ENCODE measurements at places on chromosomes 11 and 22.

DNA sequence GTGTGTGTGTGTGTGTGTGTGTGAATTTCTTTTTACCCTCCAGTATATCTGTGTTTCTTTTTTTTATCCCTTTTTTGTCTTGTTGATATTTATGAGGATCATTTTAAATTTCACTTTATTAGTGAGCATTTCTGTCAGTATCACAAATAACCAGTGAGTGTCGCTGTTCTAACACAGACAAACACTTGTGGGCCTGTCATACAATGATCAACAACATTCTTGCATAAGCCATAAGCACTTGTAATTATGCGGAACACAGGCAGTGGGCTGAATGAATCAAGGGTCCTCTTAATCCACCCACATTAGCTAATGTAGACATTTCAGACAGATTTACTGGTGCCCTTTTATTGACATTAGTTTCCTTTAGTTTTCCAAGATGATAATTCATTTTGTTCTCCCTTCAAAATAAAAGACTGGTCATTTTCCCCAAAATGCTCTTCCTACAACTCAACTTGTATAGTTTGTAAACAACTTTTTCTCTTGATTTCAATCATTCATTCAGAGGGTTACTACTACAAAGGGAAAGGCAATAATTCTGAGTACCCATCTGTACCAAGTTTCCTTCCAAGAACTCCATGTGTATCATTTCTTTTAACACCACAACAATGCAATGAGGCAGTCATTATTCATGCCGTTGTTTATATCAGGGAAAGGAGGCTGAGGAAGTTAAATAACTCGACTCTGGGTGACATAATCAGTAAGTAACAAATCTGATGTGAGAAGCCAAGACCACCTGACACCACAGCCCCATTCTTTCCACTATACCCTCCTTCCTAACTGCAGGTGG is 34.5 kb upstream of the ANO3 start:
- DNase-seq: peak; percentile 47

DNA sequence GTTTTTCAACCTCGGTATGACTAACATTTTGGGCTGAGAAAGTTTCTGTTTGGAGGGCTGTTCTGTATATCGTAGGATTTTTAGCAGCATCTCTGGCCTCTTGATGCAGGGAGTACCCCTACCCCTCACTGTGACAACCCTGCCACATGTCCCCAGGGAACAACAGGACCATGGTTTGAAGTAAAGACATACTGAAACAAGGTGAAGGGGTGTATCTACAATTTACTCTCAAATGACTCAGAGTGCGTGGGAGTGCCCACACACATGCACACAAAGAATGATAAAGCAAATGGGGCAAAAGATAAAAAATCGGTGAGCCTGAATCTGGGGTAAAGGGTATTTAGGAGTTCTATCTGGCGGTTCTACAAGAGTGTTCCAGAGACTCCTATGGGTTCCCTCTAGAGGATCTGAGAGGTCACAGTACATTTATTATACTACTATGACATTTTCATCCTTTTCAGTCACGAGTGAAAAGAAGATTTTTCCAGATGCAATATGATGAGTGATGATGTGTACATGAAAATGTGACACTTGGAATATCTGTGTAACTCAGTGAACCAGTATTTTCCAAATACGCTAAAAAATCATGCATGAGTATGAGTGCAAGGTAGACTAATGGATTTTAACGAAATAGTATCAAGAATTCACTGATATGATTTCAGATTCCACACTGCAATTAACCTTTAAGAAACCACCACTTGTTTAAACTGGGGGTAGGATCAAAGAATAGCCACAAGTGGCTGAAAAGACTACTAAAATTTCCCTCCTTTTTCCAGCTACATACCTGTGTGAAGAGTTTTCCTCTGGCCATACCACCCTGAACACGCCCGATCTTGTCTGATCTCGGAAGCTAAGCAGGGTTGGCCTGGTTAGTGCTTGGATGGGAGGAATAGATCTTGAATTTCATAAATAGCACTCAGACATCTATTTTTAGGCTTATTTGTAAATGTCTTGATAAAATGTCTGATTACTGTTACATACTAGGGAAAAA is 56.3 kb upstream of the YPEL1 start:
- no peak for DNase-seq

- DNase-seq: no peak
These were observed 19.4 kb downstream of the RNF185 start for GRCh38 chr22:31179345-31179744.

GRCh38 chr11:35436581-35437250 is 17.4 kb upstream of the SLC1A2 start:
- DNase-seq: no peak

DNA sequence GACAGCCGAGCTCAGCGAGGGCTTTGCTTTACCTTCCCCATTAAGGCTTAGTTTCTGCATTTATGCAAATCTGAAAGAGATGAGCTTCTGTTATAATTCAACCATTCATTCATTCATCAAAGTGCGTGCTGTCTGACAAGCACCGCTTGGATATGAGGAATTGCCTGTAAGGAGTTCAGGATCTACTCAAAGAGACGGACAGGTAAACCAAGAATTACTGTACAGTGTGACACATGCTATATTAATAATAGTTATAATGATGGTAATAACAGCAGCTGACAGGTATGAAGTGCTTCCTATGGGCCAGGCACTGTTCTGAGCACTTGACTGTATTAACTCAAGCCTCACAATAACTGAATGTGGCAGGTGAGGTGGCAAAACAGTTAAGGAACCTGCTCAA is 109.9 kb upstream of the TBCEL start:
- DNase-seq: no peak

Measured in T-helper 2 cell (primary cell).